ENCODE measurements at places on chromosomes 2 and 18.

DNA sequence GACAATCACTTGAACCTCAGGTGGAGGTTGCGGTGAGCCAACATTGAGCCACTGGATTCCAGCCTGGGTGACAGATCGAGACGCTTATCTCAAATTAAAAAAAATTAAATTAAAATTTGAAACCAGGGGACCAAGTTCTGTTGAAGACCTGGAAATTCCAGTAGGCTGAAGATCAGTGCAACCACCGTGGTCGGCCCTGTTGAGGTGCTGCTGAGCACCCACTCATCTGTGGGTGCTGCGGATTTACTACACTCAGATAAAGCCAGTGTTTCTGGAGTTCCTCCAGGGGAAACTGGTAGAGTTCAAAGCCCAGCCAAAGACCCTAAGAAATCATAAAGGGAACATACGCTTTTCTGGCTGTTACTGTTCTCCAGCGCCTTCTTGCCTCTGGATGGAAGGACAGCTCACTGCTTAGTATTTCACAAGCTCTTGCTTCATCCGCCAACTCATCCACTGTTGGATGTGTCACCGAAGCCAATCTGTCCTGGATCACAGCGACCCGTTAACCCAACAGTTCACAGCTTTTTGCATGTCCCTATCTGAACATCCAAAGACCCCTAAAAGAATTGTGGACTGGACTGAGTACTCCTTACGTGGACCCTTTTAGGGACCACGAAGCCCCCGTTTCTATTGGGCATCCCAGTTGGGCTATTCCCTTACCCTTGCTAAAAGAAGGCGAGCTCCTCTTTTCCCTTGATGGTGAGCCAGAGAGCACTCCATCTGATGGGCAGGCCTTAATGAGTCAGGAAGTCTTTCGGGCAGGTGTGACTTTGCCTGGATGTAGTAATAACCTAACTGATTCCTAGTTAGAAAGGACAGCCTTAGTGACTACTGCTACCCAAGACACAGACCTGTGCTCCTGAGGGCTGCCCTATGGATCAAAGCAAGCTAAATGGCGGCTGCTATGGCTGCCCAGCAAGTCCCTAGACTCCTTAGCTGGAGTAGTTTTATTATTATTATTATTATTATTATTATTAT, 6.0 kb upstream of the ALPP start:
- no peak for DNase-seq

DNA sequence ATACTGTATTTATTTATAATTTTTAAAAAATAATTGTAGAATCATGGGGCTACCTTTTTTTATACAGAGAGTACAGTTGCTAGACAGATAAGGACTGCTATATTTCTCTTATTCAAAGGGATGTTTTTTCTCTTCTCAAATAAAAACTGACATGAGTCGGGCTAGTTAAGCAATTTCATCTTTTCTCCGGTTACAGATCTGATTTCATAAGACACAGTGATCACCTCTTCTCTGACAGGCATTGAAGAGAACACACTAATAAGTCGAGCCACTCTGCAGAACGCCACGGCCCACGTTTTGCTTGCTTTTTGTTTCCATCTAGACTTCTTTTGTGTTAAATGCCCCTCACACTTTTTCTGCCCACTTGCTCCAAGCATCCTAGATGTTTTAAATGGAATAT, 85.4 kb downstream of the HNRNPLL start:
- no peak for DNase-seq

DNA sequence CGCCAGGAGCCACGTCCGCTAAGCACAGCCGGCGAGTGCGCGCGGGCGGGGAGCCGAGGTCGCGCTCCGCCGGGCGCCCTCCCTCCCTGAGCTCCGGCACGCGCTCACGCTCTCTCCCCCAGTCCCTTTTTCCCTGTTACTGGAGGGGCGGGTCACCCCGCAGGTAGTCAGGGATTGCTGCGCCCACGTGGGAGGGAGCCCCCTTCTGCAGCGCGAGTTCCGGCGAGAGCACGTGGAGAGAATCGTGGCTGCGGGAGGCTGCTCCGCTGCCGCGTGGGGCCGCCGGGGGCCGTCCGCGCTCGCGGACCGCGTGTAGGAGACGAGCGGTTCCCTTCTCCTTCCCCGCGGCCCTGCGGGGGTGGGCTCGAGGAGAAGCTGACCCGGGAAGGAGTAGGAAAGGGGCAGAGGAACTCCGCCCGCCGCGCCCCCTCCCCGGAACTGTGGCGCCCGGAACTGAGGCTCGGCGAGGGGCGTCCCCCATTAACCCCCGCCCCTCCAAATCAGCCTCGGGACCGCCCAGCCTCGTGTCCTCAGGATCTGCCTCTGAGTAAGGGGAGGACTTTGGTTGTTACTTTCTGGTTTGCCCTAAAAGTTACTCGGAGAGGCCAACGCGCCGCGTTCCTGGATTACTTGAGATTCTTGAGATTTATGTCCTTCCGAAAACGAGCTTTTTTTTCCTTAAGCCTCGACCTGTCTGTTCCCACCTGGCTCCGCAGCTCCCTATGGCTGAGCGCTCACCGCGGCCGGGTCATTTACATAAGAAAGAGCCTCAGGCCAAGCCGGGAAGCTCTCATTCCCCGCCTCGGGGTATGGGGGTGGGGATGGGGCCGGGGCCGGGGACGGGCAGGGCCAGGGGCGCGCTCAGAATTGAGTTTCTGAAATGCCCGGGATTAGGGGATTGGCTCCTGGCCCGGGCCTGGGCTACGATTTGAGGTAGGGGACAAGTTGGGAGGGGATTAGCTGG, 1.1 kb downstream of the HK2 start:
- DNase-seq: no peak

DNA sequence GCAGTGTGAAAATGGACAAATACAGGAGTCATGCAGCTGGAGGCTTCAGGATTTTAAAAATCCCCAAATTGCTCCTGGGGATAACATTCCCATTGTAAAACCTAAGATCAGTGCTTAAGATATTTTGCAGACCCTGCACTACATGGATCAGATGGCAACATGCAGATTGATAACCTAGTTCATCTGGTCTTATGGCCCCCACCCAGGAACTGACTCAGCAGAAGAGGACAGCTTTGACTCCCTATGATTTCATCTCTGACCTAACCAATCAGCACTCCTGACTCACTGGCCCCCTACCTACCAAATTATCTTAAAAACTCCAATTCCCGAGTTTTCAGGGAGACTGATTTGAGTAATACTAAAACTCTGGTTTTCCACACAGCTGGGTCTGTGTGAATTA, 20.0 kb downstream of the SRBD1 start:
- no peak for DNase-seq

DNA sequence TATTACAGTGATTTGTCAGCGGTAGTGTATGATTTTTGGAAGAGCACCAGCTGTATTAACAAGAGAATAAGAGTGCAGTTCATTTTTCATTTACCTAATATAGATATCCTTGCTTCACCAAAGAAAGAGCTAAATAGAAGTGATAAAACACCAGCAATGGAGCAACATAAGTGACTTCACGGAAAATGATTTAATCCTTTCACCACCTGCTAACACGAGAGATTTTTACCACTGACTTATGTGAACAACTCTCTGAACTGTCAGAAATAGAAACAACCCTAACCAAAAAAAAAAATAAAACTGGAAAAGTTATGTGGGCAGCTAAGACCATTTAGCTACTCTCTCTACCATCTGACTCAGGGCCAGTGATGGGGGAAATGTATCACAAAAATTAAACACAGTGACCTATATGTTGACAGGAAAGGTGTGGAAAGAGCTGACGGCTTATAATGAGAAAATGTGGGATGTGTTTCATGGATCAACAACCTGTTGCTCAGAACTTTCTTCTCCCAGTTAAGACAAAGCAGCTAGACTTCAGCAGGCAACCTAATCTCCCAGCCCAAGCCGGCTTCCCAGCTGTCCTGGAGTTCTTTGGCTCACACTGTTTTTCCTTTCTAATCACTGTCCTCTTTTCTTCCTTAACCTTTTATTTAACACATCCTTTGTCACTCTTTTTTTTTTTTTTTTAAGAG, 272.7 kb downstream of the SS18 start:
- DNase-seq: no peak

- DNase-seq: no peak
Observed at GRCh38 chr2:18901242-18901641, 311.9 kb upstream of the NT5C1B start.

DNA sequence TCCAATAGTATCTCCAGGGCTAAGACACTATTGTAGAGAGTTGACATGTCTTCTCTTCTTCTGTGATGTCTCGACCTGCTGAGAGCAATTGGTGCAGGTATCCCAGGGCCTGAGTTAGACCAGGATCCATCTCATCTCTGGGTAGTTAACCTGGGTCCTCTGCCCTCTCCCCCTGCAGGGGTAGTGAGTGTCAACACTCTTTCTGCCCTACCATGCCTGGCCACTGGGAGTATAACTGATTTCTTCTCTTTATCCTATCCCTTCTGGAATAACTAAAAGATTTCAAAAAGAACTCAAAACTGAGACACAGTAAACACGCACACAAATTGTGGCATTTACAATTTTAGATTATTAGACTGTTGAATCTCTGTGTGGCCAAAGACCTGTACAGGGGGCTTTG, 20.8 kb upstream of the SIX3 start:
- DNase-seq: no peak

DNA sequence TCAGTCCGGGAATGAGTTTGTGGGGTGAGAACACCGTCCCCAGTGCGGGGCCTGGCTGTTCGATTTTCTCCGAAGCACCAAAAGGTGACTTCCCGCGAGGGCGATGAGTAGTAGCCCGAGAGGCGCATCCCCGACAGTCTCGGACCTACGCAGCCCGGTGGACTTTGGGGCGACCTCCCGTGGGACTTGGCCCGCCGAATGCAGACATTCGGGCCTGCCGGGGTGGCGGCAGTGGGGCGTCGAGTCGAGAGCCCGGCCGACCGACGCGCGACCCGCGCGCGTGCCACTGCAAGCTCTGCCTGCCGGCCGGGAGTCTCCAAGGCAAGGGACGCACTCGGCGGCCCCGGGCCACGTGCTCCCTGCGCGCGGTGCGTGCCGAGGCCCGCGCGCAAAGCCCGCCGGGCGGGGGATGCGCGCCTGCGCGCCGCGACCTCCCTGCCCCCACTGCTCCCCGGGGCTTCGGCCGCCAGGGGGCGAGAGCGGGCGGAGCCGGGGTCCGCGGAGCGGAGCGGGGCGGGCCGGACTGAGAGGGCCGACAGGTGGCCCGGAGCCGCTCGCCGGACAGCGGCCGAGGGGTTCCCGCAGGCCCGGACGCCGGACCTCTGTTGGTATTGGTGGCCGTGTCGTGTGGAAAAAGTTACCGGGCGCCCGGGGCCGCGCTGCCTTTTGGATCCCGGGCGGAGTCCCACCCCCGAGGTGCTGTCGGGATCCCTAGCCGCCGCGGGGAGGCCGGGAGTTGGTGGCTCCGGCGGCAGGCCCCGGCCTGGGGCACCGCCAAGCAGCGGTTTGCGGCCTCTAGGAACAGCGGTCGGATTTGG, 1.9 kb downstream of the PTMA start:
- peak; percentile 70 for DNase-seq

- DNase-seq: no peak
Observed at GRCh38 chr2:176826984-176827668, 385.5 kb upstream of the HNRNPA3 start.

Measured in stimulated activated CD8-positive, alpha-beta memory T cell treated with anti-CD3 and anti-CD28 coated beads, Interleukin-2, amount 100 ng/mL, for 1 hour (primary cell).